ENCODE measurements at places on chromosomes 6 and 20. TPM values are rescaled to one million over a fixed set of nuclear protein-coding genes. Genes with fewer than 3 reads are reported as not detected.

GSTA1 gene
- not detected for total RNA-seq

ENPP1 gene
- 1.6 TPM for total RNA-seq

TUBB2A gene
- 485 TPM for total RNA-seq

ANKEF1 gene
- total RNA-seq = 3.5 TPM

NKAIN2 gene
- 36.6 TPM for total RNA-seq

OR10C1 gene
- not detected for total RNA-seq

OR2J1 gene
- not detected for total RNA-seq

SAMD5 gene
- total RNA-seq = 15.5 TPM

IDH3B gene
- total RNA-seq = 46.6 TPM

FARS2 gene
- total RNA-seq = 29.2 TPM

EYA2 gene
- total RNA-seq = 6.6 TPM

C6orf52 gene
- 1.5 TPM for total RNA-seq

OXT gene
- not detected for total RNA-seq

TRIM31 gene
- not detected for total RNA-seq

KLHDC3 gene
- 62.2 TPM for total RNA-seq

RHAG gene
- 0.64 TPM for total RNA-seq

LRRC73 gene
- total RNA-seq = 1.8 TPM

VWA7 gene
- total RNA-seq = 0.36 TPM

CD83 gene
- 19.7 TPM for total RNA-seq

CDC5L gene
- 26.9 TPM for total RNA-seq

ROS1 gene
- total RNA-seq = not detected

PRKN gene
- total RNA-seq = 11.5 TPM

CTAGE9 gene
- total RNA-seq = not detected

IL20RA gene
- 0.36 TPM for total RNA-seq

GMPR gene
- 3.9 TPM for total RNA-seq

TNXB gene
- 9.3 TPM for total RNA-seq
